Osteoblast (primary cell): ENCODE measurements at places on chromosomes 3 and 15.

- DNase-seq: peak; percentile 82
Measured at GRCh38 chr15:22978691-22979237, 1.4 kb downstream of the CYFIP1 start.

DNA sequence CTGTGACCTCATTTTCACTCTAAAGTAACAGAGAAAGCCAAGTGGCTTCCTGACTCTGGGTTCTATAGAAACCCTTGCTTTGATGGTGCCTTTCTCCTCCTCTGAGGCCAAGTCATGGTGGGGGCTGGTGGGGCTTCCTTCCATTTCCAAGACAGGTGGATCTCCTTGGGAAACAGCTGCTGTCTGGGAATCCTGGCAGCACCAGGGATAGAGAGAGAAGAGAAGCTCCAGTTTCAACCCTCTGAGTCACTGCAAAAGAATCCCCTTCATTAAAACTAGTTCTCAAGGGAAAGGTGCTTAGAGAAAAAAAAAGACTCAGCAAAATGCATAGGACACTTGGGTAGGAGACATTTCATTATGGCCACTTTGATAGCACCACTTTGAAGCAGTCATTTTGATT is 614.4 kb downstream of the FHIT start:
- DNase-seq: peak; percentile 46

DNA sequence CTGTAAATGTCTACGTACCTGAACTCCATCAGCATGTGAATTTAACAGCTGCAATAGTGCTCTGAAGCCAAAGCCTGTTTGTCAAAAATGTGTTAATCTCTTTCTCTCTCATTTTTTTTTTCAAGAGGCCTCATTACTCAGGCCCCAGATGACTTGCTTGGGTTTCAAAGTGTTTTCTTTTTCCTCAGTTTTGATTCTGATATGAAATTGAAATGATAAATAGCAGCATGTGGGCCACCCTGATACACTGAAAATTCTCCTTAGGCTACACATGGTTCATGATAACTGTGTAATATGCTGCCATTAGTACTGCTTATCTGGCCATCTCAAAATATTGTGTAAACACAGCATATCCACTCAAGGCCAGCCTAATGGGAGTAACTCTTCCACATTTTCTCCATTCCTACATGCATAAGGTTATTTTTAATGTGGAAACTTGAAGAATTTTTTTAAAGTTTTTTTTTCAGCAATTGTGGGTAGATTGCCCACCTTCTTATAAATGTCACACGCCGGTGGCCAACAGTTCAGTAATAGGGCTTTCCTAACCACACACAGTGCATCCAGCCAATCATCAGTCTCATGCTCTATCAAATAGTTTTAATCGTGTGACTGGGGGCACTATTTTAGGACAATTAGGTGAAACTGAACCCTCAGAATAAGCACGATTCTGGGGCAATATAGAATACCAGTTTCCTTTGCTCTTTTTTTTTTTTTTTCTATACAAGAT is 13.1 kb upstream of the DENND4A start:
- no peak for DNase-seq

DNA sequence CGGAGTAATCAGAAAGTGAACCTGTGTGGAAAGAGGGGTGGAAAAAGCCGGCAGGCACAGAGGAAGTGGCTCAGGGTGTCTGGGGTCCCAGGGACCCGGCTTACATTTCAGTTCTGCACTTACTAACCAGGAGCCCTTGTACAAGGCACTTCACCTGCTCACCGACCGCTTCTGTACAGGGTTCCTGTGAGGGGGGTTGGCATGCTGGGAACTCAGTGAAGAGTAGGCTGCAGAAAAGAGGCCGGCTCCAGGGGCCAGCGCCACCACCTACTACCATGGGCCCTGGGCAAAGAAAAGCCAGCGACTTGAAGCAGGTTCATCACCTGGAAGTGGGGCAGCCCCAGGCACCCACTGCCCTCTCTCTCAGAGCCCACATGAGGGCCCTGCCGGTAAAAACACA is 6.2 kb downstream of the STIMATE start:
- no peak for DNase-seq

DNA sequence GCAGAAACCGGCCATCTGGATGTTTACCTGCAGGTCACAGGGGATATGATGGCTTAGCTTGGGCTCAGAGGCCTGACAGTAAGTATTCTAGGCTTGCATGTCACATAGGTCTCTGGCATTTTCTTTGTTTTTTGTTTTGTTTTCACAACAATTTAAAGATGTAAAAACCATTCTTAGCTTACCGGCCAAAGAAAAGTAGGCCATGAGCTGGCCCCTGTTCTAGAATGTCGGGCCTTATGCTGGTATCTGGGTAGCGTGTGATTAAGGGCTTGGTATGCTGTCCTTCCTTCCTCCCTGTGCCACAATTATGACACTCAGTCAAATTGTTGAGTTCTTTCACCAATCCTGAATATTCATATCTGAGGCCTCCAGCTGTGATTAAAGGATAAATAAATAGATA is 40.2 kb downstream of the C3orf85 start:
- DNase-seq: no peak

GRCh38 chr3:107579371-107579770 is 56.6 kb downstream of the BBX start:
- DNase-seq: no peak

DNA sequence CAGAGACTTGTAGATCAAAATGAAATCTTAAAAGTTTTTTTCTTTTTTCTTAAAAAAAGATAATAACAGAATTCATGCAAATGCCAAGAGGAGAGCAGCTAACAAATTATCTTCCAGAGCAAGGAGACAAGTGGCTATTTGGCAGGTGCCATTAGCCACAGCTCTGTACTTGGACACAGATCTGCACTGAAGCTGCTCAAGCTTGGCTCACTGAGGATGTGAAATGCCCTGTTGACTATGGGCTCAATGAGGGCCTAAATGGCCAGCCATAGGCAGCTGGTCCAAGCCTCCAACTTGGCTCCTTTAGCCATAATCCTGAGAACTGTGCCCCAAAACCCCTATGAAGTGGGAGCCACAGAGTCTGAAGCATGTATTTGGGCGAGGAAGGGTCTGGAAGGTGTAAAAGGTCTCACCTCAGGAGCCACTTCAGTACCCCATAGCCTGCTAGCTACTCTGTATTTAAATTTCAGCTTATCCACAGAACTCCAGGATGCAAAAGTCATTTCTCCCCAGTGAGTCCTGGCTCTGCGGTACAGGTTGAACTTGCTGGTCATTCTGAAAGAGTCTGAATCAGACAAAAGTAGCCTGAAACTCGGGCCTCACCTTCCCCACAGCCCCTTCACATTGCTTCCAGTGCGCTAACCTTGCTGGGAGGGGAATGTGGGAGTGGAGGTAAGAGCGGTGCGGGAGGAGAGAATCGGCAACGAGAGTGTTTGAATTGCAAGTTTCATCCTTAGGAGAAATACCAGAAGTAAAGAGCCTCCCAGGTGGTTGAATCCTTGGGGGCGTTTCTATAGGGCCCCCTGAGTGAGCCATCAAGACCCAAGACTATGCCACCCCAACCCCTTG is 48.0 kb downstream of the ZIC4 start:
- peak; percentile 73 for DNase-seq

DNA sequence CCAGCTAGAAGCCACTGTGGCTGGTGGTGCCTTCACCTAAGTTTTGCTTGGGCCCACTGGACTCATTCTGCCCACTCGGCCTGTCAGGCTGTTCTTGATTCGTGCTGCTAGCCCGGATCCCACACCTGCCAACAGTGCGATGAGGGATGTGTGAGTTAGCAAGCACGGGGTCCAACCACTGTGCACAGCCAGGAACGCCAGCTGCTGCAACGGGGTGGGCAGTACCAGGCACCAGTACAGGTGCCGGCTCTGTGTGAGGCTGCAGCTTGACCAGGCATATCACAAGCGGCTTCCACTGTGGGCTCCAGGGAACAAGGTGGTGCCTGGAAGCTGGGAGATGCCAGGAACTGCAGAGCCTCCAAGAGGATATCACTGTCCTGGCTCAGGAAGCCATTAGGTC is 481.2 kb downstream of the OTOL1 start:
- no peak for DNase-seq

DNA sequence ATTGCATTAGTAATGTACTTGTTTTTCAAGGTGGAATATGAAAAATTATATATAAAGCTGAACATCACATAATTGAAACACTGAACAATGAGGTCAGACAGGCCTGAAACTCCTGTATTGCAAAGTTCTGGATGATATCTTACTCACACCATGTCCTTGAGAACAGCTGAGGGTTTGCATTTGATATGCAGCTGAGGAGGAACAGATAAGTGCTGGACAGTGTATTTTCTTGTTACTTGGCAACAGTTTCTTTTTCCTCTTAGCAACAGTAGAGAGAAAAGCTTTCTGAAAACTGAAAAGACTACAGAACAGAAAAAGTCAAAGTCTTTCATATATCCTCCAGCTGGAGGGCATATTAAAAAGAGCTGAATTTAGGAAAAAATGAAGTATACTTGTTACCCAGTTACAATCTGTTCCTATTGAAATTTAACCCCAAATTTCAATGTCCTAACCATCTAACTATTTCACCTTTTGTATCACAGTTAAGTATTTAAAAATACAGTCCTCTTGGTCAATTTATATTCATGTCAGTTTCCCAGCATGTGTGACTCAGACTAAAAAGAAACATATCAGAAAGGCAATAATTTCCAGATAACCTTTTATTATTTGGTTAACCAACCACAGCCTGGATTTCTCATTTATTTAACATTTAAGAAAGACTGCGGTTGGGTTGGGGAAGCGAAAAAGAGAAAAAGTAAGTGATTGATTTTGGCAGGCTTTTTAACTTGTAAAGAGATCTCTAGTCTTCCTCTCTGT is 733.0 kb upstream of the DPPA4 start:
- peak; percentile 29 for DNase-seq

DNA sequence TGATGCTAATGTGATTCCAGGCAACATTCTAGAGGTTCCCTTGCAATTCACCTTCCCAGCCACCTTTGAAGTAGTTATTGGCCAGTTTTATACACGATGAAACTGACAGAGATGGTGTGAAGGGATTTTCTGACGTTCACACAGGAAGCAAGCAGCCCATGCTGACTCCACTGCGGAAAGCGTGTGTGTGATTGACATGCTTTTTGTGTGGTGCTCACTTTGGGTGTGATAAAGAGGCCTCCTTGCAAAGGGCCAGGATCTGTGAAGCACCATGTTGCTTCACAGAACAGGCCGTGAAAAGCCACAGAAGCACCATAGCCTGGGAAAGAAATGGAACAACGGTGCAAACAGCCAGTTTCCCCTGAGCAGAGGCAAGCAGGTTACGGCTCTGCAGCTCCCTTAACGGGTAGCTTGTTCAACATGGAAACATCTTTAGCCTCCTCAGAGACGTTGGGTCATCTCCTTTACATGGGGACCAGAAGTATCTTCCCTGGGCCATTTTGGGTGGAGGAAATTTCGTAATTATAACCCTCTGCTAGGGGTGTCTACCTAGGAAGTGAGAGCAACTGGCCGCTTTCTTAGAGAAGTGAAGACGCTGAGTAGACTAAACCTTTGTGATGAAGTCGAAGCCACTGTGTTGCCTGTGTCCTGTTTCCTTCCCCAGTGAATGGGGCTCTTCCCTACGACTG is 108.5 kb downstream of the APBA2 start:
- no peak for DNase-seq
